ENCODE measurements at places on chromosomes 4 and X.

GRCh38 chr4:27218013-27218412, 357.4 kb downstream of the STIM2 start:
- DNase-seq = no peak

DNA sequence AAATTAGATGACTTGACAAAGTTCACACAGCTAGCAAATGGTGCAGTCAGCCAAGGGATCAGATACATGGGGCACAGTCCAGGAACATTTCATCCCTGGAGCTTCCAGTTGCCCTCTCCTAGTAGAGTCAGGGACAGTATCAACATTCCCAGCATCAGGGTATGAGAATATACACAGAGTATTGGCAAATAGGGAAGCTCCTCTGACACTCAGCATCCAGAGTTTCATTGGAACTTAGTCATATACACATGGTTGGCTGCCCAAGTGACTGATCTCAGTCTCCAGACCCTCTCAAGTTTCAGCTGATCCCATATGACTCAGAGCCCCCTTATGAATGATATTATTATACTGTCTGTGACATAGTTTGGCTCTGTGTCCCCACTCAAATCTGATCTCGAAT, 13.7 kb upstream of the KCTD8 start:
- DNase-seq = no peak

GRCh38 chr4:4440333-4441061, 53.6 kb downstream of the NSG1 start:
- peak; percentile 45 for DNase-seq

- no peak for DNase-seq
Measured at GRCh38 chrX:29870608-29871007, 344.8 kb upstream of the MAGEB2 start.

DNA sequence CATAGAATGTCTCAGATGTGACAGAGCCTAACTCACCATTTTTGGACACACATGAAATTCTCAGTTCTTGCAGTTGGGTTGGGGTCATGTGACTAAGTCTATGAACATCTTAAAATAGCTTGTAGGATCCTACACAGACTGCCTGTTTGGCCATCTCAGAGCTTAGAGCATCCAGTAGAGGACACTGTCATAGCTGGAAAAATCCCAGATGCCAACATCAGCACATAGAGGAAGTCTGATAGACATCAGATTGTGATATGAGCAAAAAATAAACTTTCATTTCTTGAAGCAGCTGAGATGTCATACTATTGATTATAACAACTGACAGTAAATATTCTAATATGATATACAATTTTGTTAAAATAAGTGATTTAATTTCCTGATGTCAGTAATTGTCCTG, 207.1 kb downstream of the TRAM1L1 start:
- DNase-seq = no peak

DNA sequence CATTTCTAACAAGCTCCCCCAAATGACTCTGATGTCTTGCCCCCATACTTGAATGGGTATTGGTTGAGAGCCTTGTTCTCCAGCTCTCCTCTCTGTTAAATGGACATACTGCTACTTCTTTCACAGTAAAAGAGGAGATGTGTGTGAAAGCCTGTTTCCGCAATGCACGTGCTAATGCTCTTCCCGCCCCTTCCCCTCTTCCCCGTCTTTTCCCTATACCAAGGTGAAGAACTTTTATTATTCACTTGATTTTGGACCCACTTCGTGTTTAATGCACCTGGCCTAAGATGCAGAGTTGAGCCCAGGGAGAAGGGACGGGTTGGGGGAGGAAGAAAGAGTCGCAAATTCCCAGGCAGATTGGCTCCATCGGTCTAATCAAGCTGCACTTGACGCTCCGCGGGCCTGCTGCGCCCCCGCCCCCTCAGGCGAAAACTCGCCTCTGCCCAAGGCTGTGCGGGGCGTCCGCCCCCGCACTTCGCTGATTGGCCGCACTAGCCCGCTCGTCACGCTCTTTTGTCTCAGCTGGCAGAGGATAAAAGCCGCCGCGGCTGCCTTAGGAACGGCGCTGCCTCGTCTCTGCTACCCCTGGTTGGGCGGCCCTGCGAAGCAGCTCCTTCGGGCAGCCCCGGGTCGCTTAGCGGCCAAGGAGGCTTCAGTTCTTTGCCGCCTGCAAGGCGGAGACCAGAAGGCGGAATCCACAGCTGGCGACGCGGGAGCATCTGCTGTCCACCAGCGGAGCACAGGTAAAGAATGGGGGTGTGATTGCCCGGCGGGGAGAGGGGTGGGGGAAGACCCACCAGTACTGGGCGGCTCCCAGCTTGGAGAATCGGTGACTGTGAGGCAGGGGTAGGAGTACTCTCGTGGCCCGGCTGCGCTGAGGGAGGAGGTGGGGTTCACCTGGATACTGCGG, at the start of gene ZCCHC12:
Gene ZCCHC12 (plus strand): TSS at position 562 of the 910 bp plus-strand sequence. CDS start 1,421 bp downstream, outside the sequence.
- DNase-seq = peak; percentile 16

DNA sequence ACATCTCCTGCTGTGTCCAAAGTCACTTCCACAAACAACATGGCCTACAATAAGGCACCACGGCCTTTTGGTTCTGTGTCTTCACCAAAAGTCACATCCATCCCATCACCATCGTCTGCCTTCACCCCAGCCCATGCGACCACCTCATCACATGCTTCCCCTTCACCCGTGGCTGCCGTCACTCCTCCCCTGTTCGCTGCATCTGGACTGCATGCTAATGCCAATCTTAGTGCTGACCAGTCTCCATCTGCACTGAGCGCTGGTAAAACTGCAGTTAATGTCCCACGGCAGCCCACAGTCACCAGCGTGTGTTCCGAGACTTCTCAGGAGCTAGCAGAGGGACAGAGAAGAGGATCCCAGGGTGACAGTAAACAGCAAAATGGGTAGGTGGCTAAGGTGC, 123.9 kb downstream of the PDLIM5 start:
- no peak for DNase-seq

- peak; percentile 59 for DNase-seq
Measured at GRCh38 chrX:118974088-118974907, at the start of gene LONRF3. TSS of gene LONRF3 (plus strand) at chrX:118974618. CDS start at chrX:118974781, 163 bp downstream.

- no peak for DNase-seq
Measured at GRCh38 chrX:23826216-23826615, 43.2 kb downstream of the SAT1 start.

DNA sequence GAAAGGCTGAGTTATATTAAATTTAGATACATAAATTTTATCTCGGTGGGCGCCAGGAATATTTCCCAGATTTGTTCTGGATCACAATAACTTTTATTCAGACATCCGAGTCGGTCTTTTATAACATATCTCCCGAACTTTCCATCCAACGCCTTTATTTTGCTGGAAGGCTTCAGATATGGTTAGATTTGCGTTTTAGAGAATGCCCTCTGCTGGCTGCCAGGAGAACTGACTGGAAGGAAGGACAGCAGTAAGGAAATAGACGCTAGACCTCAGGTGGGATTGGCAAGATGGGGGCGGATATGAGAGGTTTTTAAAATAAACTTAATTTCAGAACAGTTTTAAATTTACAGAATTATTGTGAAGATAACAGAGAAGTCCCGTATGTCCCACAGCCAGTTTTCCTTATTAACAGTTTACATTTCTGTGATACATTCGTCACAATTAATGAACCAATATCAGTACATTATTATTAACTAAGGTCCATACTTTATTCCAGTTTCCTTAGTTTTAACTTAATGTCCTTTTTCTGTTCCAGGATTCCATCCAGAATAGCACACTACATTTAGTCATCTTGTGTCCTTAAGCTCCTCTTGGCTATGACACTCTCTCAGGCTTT, 4.6 kb upstream of the KANTR start:
- peak; percentile 62 for DNase-seq

GRCh38 chr4:1592709-1593417, 91.2 kb downstream of the FAM53A start:
- no peak for DNase-seq

GRCh38 chrX:19875050-19875431, 12.4 kb downstream of the SH3KBP1 start:
- DNase-seq = no peak

DNA sequence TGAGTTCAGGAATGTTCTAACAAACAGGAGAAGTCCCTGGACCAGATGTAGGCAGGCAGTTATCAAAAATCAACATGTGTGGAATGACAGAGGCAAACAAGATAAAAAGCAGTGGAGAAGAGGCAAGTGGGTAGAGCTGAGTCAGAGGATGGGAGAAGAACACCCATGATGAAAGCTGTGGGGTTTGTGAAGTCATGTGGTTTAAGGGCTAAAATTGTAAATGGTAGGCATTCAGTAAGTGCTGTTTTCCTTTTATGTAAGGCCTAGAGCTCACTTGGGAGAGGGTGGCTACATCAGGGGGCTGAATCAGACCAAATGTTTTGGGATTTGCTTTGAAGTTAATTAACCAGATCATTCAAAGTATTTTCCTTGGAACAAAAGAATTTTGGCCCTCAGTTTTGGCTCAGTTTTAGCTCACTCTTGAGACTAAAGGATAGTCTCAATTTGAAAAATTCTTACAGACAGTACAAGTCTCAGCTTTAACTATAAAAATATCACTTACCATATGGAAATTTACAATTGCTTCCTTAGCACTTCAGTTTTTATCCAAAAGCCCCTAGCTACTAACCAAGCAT, 114.5 kb upstream of the PCDH7 start:
- DNase-seq = no peak

GRCh38 chrX:7996414-7996813, 69.2 kb upstream of the PNPLA4 start:
- peak; percentile 46 for DNase-seq

DNA sequence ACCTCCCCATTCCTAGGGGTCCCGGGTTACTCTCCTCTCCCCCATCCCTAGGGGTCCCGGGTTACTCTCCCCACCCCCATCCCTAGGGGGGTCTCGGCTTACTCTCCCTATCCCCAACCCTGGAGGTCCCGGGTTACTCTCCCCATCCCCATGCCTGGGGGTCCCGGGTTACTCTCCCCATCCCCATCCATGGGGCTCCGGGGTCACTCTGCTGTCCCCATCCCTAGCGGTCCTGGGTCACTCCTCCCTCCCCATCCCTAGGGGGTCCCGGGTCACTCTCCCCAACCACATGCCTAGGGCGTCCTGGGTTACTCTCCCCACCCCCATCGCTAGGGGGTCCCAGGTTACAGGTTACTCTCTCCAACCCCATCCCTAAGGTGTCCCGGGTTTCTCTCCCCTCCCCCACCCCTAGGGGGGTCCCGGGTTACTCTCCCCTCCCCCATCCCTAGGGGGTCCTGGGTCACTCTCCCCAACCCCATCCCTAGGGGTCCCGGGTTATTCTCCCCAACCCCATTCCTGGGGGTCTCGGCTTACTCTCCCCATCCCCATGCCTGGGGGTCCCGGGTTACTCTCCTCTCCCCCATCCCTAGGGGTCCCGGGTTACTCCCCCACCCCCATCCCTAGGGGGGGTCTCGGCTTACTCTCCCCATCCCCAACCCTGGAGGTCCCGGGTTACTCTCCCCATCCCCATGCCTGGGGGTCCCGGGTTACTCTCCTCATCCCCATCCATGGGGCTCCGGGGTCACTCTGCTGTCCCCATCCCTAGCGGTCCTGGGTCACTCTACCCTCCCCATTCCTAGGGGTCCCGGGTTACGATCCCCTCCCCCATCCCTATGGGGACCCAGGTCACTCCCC, 821 bp downstream of the ASMTL start:
- no peak for DNase-seq
